Brain pericyte (primary cell): ENCODE measurements at places on chromosomes 2 and 18.

GRCh38 chr2:26243470-26244308, 743 bp downstream of the HADHA start:
- no peak for DNase-seq

- no peak for DNase-seq
Measured at GRCh38 chr2:33729353-33729752, 130.3 kb upstream of the FAM98A start.

GRCh38 chr2:233469261-233470010, 97.1 kb downstream of the USP40 start:
- no peak for DNase-seq

DNA sequence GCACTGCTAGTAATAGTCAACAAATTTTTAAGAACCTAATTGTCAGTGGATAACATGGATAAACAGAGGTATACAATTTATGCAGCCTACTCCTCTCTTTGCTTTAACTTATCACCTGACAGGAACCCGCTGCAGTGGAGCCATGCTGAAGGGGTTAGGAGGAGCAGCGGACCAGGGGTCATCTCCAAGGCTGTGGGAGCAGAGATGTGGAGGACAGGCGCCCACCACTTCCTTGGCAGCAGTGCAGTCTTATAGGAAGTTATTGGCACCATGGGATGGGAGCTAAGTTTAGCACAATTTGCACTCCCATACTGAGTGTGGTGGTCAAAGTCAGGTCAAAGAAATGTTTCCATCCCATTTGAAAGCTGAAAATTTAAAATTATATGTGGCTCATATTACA, 35.6 kb downstream of the HDLBP start:
- DNase-seq = no peak

- DNase-seq = no peak
Measured at GRCh38 chr2:220531216-220531615, 903.8 kb downstream of the SLC4A3 start.

DNA sequence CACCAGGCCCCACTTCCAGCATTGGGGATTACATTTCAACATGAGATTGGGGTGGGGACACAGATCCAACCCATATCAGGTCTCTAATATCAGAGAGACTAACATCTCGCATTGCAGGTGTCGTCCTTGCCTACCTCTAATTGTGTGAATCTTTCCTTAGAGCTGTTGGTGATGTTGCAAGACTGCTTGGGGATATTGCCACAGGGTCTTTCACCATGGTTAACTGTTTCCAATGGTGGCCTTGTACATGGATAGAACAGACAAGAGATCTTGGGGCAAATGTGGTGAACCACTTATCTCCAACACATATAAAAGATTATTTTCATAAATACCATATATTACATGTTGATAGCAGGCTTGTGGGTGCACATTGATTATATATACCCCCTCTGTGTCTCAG, 270.3 kb upstream of the LINC00305 start:
- no peak for DNase-seq

- DNase-seq = no peak
Measured at GRCh38 chr2:180416627-180417026, 409.5 kb upstream of the CWC22 start.

DNA sequence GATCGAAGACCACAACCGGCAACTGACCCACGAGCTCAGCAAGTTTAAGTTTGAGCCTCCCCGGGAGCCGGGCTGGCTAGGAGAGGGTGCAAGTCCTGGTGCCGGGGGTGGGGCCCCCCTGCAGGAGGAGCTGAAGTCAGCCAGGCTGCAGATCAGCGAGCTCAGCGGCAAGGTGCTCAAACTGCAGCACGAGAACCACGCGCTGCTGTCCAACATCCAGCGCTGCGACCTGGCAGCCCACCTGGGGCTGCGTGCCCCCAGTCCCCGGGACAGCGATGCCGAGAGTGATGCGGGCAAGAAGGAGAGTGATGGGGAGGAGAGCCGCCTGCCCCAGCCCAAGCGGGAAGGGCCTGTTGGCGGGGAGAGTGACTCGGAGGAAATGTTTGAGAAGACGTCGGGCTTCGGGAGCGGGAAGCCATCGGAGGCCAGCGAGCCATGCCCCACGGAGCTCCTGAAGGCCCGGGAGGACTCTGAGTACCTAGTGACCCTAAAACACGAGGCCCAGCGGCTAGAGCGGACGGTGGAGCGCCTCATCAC, 78.7 kb downstream of the MTCL1 start:
- no peak for DNase-seq

DNA sequence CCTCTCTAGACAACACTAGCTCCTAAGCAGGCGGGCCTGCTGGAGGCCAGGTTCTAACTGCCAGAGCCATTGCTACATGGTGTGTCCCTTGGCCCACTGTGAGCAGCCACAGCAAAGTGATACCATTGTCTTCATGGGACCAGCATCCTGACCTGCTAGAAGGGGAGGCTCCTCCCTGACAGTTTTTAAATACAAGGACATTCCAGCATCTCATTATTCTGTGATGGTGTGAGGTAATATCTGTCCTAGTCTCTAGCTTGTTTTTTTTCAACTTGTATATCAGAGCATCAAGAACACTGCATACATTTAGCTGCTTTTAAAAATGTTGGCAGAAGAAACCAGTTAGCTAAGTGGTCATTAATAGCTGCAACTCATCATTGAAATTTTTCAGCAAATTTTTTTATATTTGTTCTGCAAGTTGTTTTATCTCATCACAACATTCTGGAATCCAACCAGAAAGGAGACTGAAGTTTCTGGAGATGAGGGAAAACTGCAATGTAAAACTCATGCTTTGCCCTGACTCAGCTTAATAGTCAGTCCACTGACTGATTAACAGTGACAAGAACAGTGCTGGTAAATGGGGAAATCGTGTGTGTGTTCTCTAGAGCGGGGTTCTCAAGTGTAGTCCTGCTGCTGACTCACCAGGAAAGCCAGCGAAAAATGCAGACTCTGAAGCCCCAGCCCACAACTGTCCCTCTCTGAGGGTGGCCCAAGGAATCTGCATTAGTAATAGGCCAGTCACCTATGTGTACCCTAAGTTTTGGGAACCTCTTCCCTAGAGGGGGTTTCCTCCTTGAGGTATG, 17.8 kb downstream of the MAPRE3 start:
- no peak for DNase-seq
